T-cell (primary cell): ENCODE measurements at places on chromosomes 5 and 9.
A peak's percentile ranks its signal among the peaks of the same experiment; 100 is the strongest.

DNA sequence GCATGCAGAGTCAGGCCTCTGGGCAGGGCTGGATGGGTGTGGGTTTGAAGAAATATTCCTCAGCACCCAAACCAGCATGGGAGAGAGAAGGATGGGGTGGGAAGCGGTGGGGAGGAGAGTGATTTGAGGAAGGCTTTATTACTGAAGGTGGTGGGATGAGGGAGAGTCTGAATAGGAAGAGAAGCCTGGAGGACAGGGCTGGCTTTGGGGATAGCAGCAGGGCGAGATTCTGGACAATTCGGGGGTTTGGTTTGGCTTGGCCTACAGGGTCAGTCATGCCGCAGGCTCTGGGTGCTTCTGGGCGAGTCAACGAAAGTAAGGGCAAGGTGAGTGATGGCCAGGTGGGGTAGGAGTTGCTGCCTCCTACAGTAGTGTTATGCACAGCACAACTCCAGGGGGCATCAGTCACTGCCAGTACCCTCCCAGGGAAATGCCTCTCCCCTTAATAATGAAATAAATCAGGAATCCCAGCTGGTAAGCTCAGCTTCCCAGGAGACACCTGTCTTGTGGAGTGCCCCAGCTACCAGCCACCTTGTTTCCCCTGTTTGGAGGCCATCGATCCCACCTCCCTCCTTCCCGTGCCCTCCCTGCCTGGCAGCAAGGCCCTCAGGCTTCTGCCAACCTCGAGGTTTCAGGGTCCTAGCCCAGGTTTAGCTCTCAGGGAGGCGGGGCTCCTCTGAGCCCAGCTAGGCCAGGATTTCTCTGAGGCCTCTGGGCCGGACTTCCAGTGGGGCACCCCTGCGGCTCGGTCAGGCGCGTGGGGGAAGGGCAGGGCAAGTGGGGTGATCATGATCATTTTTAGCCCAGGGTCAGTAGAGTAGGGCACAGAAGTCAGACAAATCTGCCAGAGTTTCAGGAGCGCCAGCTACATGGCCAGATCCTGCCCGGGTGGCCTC is 741 bp upstream of the NKX2-5 start:
- H3K27ac ChIP-seq: no peak overlapping the region
- H3K27me3 ChIP-seq: peaks cover 34% of the 10 kb centered on the region
- H3K4me3 ChIP-seq: no peak overlapping the region
- peaks cover 46% of the 10 kb centered on the region for H3K4me1 ChIP-seq
- DNase-seq: no peak
- no peaks in the 10 kb centered on the region for H3K36me3 ChIP-seq

- H3K27ac ChIP-seq: no peak overlapping the region
- DNase-seq: no peak
- H3K4me3 ChIP-seq: no peak overlapping the region
- H3K4me1 ChIP-seq: no peaks in the 10 kb centered on the region
- no peaks in the 10 kb centered on the region for H3K36me3 ChIP-seq
These were observed 29.3 kb upstream of the GNA14 start for GRCh38 chr9:77677397-77677796.

- H3K27ac ChIP-seq: no peak overlapping the region
- no peaks in the 10 kb centered on the region for H3K27me3 ChIP-seq
- H3K4me1 ChIP-seq: no peaks in the 10 kb centered on the region
- no peak overlapping the region for H3K4me3 ChIP-seq
- DNase-seq: no peak
These were observed 87.6 kb downstream of the ADRB2 start for GRCh38 chr5:148913985-148914431.

GRCh38 chr5:73301208-73301901 is 128.4 kb downstream of the TMEM174 start:
- no peak for DNase-seq
- no peak overlapping the region for H3K4me3 ChIP-seq
- H3K4me1 ChIP-seq: no peaks in the 10 kb centered on the region
- peaks cover 85% of the 10 kb centered on the region for H3K27me3 ChIP-seq
- H3K36me3 ChIP-seq: no peaks in the 10 kb centered on the region

GRCh38 chr5:124707520-124707919 is 38.9 kb downstream of the ZNF608 start:
- no peak overlapping the region for H3K4me3 ChIP-seq
- no peaks in the 10 kb centered on the region for H3K36me3 ChIP-seq
- H3K27ac ChIP-seq: no peak overlapping the region

- H3K36me3 ChIP-seq: no peaks in the 10 kb centered on the region
- no peak overlapping the region for H3K4me3 ChIP-seq
These were observed 38.2 kb downstream of the DNAJC21 start for GRCh38 chr5:34967540-34967939.

DNA sequence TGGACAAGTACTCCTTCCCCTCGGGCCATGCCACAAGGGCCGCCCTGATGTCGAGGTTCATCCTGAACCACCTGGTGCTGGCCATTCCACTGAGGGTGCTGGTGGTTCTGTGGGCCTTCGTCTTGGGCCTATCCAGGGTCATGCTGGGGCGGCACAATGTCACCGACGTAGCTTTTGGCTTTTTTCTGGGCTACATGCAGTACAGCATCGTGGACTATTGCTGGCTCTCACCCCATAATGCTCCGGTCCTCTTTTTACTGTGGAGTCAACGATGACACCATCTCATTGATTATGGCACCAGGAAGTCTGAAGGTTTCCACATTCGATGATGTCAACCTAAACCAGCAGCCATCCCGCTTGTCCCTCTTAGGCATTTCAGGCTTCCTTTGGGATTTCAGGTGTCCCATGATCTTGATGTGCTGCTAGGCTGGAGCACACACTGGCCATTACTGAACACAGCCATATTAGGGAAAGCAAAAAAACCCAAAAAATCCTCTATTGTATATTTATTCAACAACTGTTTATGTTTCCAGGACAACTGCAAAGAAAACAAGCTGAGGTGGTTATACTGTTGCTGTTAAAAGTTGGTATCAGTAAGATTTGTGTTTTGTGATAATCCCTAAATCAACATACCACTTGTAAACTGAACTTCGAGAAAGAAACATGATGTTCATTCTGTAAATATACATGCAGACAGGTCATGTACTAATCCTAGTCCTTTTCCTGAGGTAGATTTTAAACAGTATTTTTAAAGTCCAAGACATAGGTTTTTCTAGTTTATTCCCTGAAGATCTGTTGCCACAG is 1.1 kb downstream of the PLPP6 start:
- no peak for DNase-seq
- H3K27me3 ChIP-seq: no peaks in the 10 kb centered on the region
- peak overlapping the region; percentile 84 for H3K4me3 ChIP-seq
- no peaks in the 10 kb centered on the region for H3K36me3 ChIP-seq

GRCh38 chr5:40904205-40904993 is 4.9 kb upstream of the C7 start:
- no peaks in the 10 kb centered on the region for H3K4me1 ChIP-seq
- no peaks in the 10 kb centered on the region for H3K36me3 ChIP-seq
- no peak overlapping the region for H3K27ac ChIP-seq
- H3K27me3 ChIP-seq: no peaks in the 10 kb centered on the region
- no peak overlapping the region for H3K4me3 ChIP-seq
- DNase-seq: no peak

GRCh38 chr9:98709968-98710965 is 1.5 kb upstream of the GABBR2 start:
- H3K4me1 ChIP-seq: no peaks in the 10 kb centered on the region
- no peak overlapping the region for H3K4me3 ChIP-seq
- peaks cover 7% of the 10 kb centered on the region for H3K27me3 ChIP-seq

DNA sequence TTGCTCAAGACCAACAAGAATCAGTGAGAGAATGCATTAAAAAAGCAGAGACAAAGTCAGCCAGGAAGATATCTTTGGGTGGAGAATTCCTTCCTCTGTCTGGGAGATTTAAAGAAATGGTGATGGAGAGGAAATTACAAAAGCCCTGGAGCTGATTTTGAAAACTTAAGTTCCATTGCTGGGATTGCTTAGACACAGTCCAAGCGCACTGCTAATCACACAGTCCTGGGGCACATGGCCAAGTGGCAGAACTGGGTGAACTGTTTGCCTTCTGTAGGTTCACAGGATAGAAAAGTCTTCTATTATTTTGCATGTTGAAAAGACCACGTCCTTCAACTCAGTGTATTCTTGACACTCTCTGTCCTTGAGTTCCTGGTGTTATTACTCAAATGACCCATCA is 284.9 kb upstream of the FBXL7 start:
- H3K4me3 ChIP-seq: no peak overlapping the region
- H3K27ac ChIP-seq: no peak overlapping the region
- H3K27me3 ChIP-seq: no peaks in the 10 kb centered on the region

GRCh38 chr9:124884376-124884775 is 22.4 kb downstream of the ARPC5L start:
- no peak overlapping the region for H3K4me3 ChIP-seq
- H3K36me3 ChIP-seq: peaks cover 78% of the 10 kb centered on the region
- H3K4me1 ChIP-seq: peaks cover 12% of the 10 kb centered on the region
- H3K27ac ChIP-seq: no peak overlapping the region
- no peak for DNase-seq

DNA sequence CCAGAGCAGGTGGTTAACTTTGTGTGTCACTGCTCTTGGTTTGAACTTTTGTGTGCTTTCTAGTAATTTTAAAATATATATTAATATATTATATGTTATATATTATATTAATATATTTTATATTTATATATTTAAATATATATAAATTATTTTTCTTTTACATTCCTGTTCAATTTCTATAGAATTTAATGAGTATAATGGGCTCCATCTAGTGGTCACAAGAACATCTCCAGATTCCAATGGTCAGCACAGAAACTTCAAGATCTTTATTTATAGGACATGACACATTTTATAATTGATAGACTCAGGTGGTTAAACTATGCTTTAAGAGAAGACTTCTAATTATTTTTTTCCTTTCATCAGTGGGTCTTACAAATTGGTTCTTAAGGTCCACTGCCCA is 39.1 kb downstream of the COL23A1 start:
- H3K27ac ChIP-seq: no peak overlapping the region
- H3K4me3 ChIP-seq: no peak overlapping the region
- H3K36me3 ChIP-seq: no peaks in the 10 kb centered on the region

GRCh38 chr5:79229357-79230174 is 6.4 kb upstream of the JMY start:
- no peak overlapping the region for H3K4me3 ChIP-seq
- DNase-seq: peak; percentile 7
- H3K4me1 ChIP-seq: no peaks in the 10 kb centered on the region

DNA sequence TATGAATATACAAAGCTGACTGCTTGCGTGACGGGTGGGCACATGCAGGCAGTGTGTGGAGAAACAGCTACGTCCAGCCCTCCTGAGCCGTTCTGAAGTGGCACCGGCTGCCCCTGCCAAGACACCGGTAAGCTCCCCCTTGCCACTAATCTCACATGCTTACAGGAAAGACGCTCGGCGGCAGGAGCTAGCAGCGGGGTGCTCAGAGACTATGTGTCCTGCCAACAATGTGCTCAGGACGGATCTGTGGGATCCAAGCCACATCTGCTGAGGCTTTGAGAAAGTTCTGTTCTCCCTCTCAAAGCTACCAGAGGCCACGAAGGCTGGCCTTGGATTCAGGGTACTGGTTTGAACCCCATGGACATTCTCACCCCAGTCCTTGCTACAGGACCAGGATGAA is 157.2 kb upstream of the PHYKPL start:
- H3K4me1 ChIP-seq: no peaks in the 10 kb centered on the region
- no peak for DNase-seq
- no peaks in the 10 kb centered on the region for H3K36me3 ChIP-seq
- no peak overlapping the region for H3K4me3 ChIP-seq
- H3K27ac ChIP-seq: no peak overlapping the region

GRCh38 chr9:137664676-137665075 is 45.9 kb downstream of the EHMT1 start:
- no peaks in the 10 kb centered on the region for H3K27me3 ChIP-seq
- H3K36me3 ChIP-seq: no peaks in the 10 kb centered on the region
- no peak overlapping the region for H3K27ac ChIP-seq
- peaks cover 22% of the 10 kb centered on the region for H3K4me1 ChIP-seq
- no peak for DNase-seq
- no peak overlapping the region for H3K4me3 ChIP-seq

- peaks cover 5% of the 10 kb centered on the region for H3K36me3 ChIP-seq
- H3K4me3 ChIP-seq: no peak overlapping the region
- H3K4me1 ChIP-seq: peaks cover 23% of the 10 kb centered on the region
- DNase-seq: no peak
These were observed 13.7 kb downstream of the EHMT1 start for GRCh38 chr9:137632230-137633161.

DNA sequence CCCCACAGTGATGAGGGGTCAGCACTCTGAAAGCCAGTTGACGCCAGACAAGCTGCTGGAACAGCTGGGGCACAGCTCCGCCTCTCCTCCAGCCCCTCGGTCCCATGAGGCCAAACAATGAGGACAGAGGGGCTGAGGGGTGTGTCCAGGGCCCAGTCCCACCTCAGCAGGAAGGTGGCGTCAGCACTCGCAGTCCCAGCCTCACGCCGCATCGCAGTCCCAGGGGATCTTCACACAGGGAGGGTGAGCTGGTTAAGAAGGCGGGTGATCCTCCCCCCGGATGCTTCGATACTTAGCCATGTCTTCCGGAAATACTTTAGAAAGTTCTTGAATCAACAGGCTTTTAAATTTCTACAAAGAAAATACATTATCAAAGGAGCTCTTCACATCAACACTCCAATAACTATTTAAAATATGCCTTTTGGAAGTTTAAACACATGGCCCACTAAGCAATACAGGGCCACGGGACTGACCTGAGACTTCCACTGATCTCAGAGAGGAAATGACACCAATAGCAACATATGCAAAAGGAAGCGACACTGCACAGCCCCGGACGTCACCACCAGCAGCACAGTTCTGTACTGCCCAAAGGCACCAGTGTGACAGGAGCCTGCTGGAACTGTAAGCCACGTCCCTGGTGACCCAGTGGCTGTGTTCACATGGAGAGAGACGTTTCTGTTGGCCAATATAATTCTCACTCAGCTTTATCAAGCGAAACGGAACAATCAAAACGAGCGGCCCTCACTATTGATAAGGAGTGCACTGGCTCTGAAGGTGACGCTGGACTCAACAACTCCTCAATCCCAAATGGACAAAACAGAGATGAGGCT is 5.9 kb downstream of the MED10 start:
- H3K27ac ChIP-seq: no peak overlapping the region
- no peak for DNase-seq
- peaks cover 12% of the 10 kb centered on the region for H3K36me3 ChIP-seq
- H3K4me1 ChIP-seq: peaks cover 30% of the 10 kb centered on the region

- no peak overlapping the region for H3K27ac ChIP-seq
- H3K27me3 ChIP-seq: no peaks in the 10 kb centered on the region
- no peaks in the 10 kb centered on the region for H3K4me1 ChIP-seq
- DNase-seq: no peak
- H3K4me3 ChIP-seq: no peak overlapping the region
These were observed 564.7 kb downstream of the PDE4D start for GRCh38 chr5:59328709-59329296.
